ENCODE measurements at places on chromosomes 1 and 21. TPM values are rescaled to one million over a fixed set of nuclear protein-coding genes. Genes with fewer than 3 reads are reported as not detected.

Gene USP16
- 60.6 TPM for polyA plus RNA-seq

Gene SV2A
- 6.8 TPM for polyA plus RNA-seq

Gene KRTAP19-3
- polyA plus RNA-seq: not detected

Gene LCE1B
- not detected for polyA plus RNA-seq

Gene CHIT1
- 0.42 TPM for polyA plus RNA-seq

Gene GJA5
- 71.4 TPM for polyA plus RNA-seq

Gene LRRC47
- polyA plus RNA-seq: 54.0 TPM

Gene KRTAP19-1
- polyA plus RNA-seq: not detected

Gene ST3GAL3
- 34.5 TPM for polyA plus RNA-seq

Gene IFNLR1
- polyA plus RNA-seq: 2.5 TPM

Gene OR2T2
- not detected for polyA plus RNA-seq

Gene FAM163A
- 0.07 TPM for polyA plus RNA-seq

Gene AIRE
- 0.06 TPM for polyA plus RNA-seq

Gene UBXN10
- 6.4 TPM for polyA plus RNA-seq

Gene ITLN1
- 0.39 TPM for polyA plus RNA-seq

Gene AMPD2
- polyA plus RNA-seq: 46.3 TPM

Gene EVA1B
- polyA plus RNA-seq: 21.9 TPM

Gene TAS1R1
- 0.20 TPM for polyA plus RNA-seq

Gene ZCCHC17
- polyA plus RNA-seq: 41.4 TPM

Gene GNAT2
- not detected for polyA plus RNA-seq

Gene ALX3
- polyA plus RNA-seq: not detected

Gene SPATC1L
- 12.7 TPM for polyA plus RNA-seq

Gene MTARC1
- polyA plus RNA-seq: 21.7 TPM

Gene KPRP
- not detected for polyA plus RNA-seq

Gene LEMD1
- polyA plus RNA-seq: 4.0 TPM

Gene TEKT2
- 6.1 TPM for polyA plus RNA-seq
